ENCODE measurements at places on chromosomes 7 and 10.

- DNase-seq = no peak
Observed at GRCh38 chr7:81232084-81232799, 313.4 kb upstream of the SEMA3C start.

DNA sequence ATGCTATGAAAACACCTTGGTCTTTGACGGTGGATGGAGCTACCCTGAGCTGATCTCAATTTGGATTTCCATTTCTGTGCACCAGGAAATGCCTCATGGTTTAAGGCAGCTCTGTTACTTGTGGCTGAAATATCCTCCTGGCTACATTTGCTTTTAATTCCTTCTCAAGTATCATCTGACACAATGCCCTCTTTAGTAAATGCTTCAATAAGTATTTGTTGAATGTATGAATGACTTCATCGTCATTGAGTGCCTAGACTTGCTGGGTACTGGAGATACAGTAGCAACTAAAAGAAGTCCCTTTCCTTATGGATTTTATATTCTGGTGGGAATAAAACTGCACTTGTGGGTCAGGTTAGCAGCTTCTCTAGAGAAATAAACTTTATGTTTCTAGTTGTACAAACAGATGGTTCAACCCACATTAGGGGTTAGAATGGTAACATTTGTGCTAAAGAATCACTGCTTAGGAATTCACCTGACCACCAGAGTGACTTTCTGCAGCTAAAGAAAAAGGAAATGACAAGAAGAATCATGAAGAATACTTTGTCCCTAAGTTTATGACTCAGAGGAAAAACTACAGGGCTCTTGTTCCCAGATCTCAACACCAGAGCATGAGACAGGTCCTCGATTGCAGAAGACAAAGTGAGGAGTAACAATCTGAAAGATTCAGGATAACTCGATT is 21.8 kb upstream of the SMNDC1 start:
- peak; percentile 30 for DNase-seq

GRCh38 chr10:63166742-63167258 is 33.7 kb downstream of the NRBF2 start:
- DNase-seq = peak; percentile 82

DNA sequence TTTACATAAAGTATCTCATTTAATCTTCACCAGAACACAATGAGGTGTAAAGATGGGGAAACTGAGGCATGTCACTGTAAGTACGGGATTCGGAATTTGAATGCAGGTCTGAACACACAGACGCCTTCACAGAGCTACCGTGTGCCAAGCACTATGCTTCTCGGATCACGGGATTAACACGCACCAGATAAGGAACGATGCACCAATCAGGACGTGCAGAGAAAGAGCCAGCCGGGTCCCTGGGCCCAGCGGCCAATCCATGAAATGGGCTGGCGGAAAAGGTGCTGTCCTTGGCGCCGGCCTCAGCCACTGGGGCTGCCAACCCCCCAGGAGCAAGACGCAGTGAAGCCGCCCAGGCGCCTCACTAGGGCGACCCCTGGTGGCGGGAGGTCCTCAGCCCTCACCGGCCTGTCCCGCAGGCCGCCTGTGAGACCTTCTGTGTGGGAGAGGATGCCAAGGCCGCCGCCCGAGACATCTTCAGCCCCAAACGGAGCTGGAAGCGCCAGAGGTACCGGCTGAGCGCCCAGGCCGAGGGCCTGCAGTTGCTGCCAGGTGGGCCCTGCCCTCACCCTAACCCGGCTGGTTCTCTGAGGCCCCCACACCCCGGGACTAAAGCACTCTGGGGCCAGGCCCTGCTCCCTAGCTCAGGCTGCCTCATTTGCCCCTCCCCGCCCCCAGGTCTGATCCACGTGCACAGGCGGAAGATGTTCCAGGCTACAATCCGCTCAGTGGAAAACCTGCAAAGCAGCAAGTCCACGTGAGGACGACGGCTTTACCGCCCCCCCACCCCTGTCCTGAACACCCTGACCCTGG is 15.6 kb downstream of the ATG9B start:
- DNase-seq = peak; percentile 59

GRCh38 chr7:85520175-85520574 is 333.3 kb upstream of the SEMA3D start:
- no peak for DNase-seq

GRCh38 chr10:68032113-68032512 is 43.0 kb downstream of the HERC4 start:
- DNase-seq = peak; percentile 33

DNA sequence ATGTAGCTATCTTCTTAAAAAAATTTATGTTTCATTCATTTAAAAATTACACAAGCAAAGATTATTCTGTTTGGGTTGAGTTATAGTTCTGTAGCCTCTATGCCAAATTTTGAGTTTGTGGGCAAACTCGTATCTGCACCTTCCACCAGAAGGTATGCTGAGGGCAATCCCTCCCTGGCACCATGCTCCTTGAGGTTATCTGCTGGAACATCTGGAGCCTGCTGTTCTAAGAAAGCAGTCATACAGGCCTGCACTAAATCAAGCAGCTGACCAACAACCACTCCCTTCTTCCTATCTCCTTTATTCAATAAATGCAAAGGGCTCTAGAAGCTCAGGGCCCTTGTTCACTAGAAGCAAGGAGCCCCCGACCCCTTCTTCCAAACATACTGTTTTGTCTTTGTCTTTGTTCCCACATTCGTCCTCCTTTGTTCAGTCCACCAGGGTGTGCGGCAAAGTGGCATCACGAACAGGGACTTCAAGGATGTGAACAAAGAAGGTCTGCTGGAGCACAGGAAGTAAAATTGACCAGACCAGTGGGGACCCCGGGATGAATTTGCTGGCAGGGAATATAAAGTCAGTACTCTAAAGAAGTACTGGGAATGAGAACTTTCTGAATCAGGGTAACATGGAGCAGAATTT is 36.4 kb downstream of the OR13A1 start:
- peak; percentile 72 for DNase-seq

DNA sequence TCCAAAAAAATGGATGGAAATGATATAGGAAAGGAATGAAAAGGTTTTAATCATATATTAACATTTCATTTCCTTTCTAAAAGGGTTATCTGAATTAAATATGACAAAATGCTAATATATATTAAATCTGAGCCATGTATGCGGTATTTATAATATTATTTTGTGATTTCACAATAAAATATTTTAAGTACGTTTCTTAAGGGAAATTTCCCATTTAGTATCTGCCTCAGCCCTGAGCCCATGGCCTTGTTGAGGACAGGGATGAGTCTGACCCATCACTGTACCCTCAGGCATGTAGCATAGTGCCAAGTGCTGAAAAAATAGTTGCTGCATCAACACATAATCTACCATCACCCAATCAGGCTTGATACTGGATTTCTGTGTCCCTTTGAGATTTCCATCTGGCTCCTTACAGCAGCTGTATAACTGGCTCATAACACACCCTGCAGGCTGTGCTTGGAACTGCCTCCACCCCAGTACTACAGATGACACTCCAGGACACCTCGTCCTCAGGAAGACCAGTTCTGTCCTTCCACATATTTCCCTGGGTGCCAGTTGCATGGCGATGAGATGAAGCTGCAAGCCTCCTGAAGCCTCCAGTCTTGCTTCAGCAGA is 59.4 kb upstream of the ASAH2 start:
- no peak for DNase-seq

GRCh38 chr10:12237265-12238220 is 41.6 kb downstream of the CDC123 start:
- DNase-seq = no peak

- no peak for DNase-seq
Observed at GRCh38 chr7:24808518-24808917, 51.3 kb upstream of the GSDME start.

GRCh38 chr10:124710266-124710881 is 33.8 kb downstream of the FAM53B start:
- DNase-seq = no peak

- peak; percentile 55 for DNase-seq
Observed at GRCh38 chr10:15842556-15843169, 17.6 kb downstream of the MINDY3 start.

- DNase-seq = no peak
Observed at GRCh38 chr7:43484678-43485395, 98.1 kb upstream of the STK17A start.

DNA sequence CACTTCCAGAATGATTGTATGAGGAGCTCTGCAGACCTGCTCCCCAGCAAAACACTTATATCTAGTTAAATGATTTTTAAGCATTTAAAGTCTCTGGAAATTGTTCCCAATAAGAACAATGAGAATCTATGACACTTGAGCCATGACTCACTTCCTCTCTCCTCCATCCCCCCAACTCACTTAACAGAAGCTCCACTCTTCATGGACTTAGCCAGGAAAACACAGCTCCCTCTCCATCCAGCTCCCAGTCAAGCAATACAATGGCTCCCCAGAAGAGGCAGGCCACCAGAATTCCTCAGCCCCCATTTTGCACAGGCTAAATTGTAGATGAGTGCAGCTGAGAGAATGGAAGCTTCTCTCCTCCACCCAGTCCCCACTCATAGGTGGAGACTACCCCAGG is 27.0 kb downstream of the AOC1 start:
- no peak for DNase-seq

DNA sequence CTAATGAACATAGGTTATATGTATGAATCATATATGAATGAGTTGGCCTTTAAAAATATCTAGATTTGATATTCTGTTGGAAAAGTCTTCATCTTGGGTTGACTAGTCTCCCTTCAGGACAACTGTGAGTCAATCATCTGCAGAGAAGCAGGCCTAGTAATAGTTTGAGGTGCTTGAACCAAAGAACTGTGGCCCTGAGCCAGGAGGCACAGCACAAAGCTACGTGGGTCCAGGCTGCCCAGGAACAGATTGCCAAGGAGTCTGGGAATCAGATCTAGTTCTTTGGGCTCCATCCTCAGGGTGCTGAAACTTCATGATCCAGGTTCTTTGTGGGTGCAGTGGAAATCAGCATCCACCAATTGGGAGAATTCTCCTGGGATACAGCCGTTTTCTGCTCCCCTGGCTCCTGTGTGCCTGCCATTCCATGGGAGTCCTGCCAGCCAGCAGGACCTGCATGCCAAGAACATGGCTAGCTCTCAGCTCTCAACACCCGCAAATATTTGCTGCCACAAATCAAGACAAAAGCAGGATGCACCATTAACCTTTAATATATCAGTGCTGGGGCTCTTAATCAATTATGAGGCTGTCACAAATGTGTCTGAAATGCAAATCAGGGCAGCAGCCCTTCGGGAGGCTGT is 709.0 kb downstream of the GRID1 start:
- no peak for DNase-seq

DNA sequence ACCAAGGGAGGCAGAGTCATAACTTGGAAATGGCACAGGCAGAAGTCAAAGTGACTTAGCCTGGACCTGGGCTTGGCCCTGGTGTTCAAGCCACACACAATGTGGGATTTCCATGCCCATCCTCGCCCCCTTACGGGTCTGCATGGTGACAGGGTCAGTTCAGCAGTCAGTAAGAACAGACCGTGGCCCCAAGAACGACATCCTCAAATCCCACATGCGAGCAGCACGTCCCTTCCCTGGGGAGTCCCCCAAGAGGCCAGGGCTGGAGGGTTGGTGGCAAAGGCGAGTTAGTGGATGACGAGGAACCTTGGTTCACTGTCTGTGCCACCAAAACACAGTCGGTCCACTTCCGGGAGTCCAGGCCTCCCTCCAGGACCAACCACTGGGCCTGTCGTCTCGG is 93.3 kb upstream of the MGMT start:
- no peak for DNase-seq

DNA sequence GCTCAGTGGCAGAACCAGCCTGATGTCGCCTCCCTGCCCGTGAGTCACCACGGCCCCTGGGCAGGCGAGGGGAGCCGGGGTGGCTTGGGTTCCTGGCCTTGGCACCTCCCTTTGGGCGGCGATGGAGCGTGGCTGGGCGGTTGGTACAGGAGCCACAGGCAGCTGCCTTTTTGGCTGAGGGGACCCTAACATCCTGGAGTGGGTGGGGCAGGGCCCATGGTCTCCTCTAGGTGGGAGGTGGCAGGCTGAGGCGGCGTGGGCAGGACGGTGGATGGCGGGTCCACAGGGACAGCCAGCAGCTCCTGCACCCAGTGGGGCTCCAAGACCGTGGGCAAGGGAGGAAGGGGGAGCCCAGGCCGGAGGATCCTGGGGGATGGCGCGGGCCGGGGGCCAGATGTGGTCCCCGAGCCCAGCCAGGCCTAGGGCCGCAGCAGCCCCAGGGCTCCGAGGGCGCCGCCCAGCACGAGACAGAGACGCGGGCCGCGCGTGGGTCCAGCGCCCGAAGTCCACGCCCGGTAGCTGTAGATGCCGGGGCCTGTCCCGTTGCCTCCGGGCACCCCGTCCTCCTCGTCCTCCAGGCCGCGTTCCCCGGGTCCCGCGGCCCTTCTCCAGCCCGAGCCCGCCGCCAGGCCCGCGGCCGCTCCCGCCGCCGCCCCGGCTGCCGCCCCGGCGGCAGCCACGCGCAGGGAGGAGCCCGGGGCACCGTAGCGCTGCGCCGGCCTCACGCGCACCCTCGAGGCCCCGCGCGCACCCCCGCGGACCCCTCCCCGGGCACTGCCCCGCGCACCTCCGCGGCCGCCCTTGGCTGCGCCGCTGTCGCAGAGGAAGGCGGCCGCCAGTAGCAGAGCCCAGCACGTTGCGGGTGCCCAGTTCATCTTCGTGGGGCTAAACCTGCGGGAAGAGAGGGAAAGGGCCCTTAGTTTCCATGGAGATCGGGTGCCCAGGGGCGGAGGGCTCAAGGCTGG is 1.3 kb downstream of the SPRN start:
- DNase-seq = no peak

DNA sequence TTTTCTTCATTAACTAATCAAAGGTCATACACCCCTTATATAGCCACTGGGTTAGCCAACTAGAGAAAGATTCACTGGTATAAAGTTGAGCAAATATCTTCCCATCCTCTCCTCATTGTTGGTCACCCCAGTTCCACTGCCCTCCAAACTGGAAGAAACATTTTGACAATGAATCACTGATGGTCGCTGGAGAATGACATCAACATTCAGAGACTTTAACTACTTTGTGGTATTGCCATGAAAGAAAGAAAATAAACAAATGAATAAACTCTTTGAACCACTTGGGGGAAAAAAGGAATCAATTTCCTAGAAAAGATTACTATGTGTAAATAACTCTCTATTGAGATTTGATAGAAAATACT is 23.4 kb downstream of the HYCC1 start:
- peak; percentile 59 for DNase-seq

DNA sequence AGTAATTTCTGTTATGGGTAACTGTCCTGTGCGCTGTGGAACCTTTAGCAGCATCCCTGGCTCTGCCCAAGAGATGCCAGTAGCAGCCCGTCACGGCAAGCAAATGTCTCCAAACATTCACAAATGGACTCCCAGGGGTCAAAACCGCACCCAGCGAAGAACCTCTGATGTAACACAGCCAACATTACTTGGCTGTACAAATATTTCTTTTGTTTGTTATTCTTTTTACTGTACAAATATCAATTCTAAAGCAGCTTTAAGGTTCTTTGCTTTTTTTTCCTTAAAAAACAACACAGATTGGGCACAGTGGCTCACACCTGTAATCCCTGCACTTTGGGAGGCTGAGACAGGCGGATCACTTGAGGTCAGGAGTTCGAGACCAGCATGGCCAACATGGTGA is 182.5 kb downstream of the KMT2E start:
- no peak for DNase-seq

- no peak for DNase-seq
Observed at GRCh38 chr7:105037319-105037718, 23.3 kb downstream of the KMT2E start.

GRCh38 chr10:104308439-104308903 is 29.8 kb downstream of the ITPRIP start:
- no peak for DNase-seq
